ENCODE measurements at places on chromosomes 6 and 20.

DNA sequence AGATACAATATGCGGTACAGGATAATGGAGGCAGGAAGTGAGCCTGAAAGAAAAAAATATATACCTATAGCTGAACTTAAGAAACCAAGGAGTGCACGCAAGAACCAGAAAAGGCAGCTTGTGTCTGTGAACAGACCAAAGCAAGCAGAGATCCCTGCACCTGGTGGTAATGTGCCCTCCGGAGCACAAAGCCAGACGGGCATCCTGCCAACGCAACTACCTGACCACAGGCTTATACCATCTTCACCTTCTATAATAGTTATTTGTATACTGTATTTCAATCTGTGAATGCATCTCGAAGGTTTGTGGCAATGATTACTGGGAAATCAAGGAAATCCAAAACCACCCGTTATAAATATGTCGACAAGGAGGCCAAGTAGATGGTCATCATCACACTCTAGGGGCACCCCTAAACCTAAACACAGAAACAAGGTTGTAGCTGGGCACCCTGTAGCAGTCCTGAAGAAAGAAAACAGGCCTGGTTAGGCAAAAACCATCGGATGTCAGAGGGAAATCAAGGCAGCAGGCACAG is 801 bp downstream of the FBXL4 start:
- DNase-seq, result no peak

DNA sequence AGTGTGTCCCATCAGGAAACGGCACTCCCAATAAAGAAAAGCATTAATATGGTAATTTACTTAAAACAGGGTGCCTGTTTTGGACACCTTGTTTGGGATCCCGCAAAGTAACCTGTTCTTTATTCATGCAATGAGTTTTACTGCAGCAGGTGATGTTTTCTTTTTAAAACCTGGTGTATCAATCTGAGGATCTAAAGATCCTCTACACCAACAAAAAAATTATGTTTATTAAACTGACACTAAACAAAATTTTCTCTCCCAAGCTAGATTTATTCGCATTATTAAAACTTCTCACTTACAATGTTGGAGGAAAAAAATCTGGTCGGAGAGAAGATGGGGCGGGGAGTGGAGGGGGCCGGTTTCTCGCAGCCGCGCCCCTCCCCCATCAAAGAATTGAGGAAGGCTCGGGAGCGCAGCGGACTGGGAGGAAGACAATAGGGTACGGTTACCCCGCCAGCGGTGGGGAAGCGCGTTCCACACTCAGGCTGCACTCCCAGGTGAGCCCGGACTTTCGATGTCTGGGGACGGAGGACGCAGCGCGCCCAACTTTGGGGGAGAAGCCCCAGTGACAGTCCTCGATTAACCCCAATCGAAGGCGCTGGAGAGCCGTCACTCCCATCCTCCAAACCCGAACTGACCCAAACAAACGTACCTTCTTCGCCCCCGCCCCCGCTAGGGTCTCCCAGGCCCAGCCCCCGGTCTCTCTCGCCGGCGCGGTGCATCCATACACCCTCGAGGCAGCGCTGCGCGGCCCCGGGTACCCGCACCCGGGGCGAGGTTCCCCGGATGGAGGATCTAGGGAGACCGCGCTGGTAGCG is 1.3 kb downstream of the CD24 start:
- DNase-seq, result no peak

- no peak for DNase-seq
Observed at GRCh38 chr6:166278579-166279392, 29.4 kb downstream of the PRR18 start.

DNA sequence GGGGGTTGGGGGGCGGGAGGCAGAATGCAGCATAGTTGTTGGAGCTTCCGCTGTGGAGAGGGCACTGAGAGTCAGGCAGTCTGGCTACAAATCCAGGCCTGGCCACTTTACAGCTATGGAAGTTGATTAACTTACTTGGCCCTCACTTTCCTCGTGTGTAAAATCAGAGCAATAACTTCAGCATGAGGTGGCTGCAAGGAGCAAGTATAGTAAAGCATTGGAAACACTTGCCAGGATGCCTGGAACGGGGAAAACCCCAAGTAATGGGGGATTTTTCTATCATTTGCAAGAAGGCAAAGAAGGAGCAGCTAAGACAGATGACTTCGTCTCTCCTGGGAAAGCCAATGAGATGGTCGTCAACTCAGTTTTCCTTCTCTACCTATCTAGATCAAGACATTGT is 35.8 kb downstream of the AGPAT4 start:
- DNase-seq, result no peak

GRCh38 chr6:24376871-24377270 is 19.0 kb upstream of the DCDC2 start:
- no peak for DNase-seq

DNA sequence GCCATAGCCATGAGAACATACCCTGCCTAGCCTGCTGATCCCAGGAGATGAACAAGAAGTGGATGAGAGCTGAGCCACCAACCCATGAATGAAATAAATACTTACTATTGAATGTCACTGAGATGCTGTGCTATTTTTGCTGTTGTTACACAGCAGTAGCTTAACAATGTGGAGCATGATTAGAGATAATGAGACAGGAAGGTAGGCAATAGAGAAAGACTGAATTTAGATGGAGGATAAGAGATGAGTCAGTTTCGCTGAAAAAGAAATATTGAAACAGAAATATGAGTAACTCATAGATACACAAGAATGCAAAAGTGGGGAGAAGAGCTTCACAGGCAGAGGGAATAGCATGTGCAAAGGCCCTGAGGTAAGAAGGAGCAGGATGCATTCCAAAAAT is 94.9 kb upstream of the TOP1 start:
- no peak for DNase-seq

GRCh38 chr6:158642097-158642601 is 2.4 kb downstream of the DYNLT1 start:
- DNase-seq, result no peak

DNA sequence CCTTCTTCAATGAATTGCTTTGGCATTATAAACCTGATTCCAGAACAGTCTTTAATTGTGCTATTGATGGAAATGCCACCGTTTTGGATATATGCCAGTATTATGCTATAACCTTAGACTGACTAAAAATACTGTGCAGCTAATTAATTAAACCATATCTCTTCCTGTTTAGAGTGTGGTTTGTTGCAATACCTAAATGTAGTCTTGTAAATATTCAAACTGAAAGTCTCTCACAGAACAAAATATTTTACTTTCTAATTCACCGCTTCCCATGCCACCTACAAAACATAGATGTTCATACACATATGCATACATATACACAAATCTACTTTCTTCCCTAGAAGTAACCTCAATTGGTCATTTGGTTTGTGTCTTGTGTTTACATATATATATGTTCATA is 126.6 kb downstream of the SIM1 start:
- DNase-seq, result no peak

GRCh38 chr6:57108691-57109090 is 18.7 kb downstream of the ZNF451 start:
- no peak for DNase-seq

DNA sequence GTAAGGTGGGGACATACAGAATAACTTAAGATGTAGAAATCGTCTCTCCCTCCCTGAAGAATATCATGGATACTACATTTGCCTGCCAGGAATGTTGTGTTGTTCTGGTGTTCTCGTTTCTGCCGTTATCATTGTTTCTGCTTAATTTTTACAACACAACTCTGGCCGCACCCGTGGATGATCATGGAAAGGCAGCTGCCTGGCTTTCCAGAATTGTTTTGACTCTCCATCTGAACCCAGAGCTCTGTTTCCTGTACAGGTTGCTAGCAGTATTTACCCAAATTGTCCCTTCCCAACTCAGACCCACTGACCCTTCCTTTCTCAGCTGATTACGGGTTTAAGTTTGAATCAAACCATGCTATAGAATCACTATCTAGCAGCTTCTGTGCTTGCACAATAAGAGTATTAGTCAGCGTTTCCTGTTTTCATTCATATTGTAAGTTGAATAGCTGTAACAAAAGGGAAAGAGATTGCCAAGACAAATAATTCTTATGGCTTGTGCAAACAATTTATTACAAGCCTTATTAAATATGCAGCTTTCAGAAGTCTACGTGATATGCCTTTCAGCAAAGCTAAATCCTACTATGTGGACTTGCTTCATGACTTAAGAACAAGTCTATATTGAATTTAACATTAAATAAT is 139.0 kb downstream of the MTHFD1L start:
- peak; percentile 59 for DNase-seq

GRCh38 chr6:123830120-123830519 is 26.5 kb downstream of the NKAIN2 start:
- DNase-seq, result no peak

- DNase-seq, result no peak
Observed at GRCh38 chr6:4801491-4802110, 25.4 kb downstream of the CDYL start.

GRCh38 chr6:91142154-91142553 is 555.3 kb upstream of the MAP3K7 start:
- DNase-seq, result no peak

GRCh38 chr20:37948956-37949355 is 46.0 kb downstream of the VSTM2L start:
- DNase-seq, result no peak

GRCh38 chr20:59939879-59940128 is 301 bp downstream of the PPP1R3D start:
- no peak for DNase-seq

DNA sequence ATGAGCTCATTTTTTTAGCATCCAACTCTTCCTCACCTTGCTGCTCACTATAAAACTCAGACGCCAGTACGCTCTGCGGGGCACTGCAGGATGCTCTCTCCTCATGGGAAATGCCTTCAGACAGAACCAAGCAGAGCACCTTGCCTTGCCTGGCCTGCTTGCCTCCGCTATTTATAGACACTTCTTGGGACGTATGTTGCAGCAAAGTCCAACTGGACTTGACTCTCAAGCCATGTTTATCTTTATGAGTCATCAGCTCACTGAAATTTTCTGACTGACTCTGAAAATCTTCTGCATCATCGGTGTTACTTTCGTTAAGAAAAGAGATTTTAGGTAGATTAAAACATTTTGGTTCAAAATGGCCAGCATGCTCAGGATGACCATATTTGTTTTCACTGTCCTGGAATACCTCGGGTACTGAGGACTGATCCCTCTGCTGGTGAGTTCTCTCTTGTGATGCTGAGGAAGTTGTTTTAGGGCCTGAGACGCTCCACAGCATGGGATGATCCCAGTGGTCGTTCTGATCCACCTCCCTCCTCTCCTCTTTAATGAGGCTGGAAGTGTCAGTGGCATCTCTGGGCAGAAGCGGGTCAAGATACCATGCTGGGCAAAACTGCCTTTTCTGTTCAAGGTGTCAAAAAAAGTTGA is 204.5 kb downstream of the KIF16B start:
- peak; percentile 64 for DNase-seq

GRCh38 chr6:41589223-41589622 is 43.0 kb downstream of the FOXP4 start:
- DNase-seq, result no peak

DNA sequence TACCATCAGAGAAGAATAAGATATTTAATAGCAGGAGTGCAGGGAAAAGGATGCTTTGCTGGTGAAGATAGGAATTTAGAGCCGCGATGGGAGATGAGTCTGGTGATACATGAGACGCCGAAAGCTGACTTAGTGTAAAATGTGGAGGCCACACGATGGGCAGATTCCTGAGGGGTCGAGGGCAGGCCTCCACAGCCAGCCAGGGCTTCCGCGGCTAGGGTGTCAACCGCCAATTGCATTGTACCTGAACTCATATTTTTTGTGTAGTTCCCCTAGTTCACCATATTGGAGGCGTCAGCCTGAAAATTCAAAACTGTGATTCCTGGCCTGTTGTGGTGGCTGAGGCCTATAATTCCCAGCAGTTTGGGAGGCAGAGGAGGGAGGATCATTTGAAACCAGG is 8.5 kb downstream of the ETV7 start:
- DNase-seq, result no peak

All from HepG2 (cell line).